ENCODE measurements at places on chromosomes 7 and 10.

DNA sequence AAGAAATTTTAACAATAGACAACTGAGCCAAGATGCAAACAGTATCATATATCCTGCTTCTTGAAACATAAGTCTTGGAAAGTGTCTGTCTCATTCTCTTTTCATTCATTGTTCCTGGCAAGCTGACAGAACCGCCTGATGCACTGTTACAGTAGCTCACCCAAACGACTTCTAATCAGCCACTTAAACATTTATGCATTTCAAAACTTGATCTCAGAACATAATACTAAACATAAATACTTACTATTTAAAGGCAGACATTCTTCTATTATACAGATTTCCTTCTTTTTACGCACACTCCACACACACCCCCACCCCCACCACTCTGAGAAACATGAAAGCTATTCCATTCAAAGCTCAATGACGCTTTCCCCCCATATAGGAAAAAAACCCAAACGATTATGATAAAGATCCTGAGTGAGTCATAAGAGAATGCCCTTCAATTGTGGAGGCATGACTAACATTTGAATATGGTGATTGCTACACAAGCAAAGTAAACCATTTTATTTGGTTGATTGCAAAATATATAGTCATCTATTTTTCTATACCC lies 30.5 kb downstream of the SHTN1 start:
- no peak for DNase-seq

DNA sequence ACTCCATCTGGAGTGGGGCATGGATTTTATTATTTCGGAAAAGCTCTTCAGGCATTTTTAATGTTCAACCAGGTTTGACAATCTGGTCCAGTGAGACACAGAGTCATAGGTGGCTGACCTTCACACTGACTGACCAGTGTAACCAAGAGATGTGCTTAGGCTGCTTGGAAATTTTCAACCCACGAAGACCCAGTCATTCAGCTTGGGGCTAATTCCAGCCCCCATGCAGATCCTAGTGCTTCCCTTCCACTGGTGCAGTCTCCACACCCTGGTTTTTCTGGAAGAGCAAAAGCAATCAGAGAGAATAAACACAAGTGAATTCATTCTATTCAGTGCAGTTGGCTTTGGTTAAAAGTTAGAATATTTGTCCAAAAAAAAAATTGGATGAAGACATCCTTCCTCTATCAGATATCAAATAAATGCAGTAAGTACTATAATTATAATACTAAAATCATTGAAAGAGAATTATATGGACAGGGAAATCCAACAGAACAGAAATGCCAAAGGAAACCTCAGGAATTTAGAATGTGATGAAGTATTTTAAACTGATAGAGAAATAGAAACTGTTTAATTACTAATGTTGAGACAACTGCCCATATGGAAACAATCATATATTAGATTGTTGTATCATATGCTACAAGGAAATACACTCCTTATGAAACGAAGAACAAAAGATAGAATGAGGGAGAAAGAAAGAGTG lies 178.0 kb downstream of the NPSR1 start:
- no peak for DNase-seq

DNA sequence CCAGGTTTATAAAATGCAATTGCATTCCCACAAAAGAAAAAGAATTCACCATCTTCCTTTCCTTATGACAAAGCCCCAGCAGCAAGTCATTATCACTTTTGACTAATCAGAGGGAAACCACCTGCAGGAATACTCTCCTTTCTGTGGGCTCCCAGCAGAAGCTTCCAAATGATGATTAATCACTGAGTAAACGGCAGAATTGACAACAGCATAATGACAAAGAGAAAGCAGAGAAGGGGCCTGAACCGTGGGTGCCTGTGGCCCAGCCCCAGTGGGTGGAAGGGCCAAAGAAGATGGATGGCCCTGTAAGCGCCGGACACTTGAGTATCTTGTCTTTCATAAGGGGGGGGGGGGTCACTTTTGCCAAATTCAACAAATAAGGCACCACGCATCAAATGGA lies 152.4 kb upstream of the NRBF2 start:
- DNase-seq = no peak

DNA sequence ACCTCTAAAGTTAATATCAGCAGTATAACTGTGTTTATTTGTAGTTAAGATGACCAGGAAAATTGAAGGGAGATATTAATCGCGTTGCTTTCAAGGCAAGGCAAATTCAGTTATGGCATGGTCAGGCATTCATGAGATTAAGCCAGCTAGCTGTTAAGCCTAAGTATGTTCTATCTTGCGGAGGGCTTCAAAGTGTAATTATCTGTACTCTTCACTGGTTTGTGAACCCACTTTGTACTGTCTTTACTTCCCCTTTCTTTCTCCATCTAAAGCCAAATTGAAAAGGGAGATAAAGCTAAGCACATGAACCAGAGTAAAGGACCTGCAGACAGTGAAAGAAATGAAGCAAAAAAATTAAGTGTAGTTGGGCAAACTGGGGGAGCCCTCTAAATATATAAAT lies 483.1 kb upstream of the NRP1 start:
- no peak for DNase-seq

GRCh38 chr10:110348336-110348735 lies 43.6 kb upstream of the SMNDC1 start:
- DNase-seq = no peak

DNA sequence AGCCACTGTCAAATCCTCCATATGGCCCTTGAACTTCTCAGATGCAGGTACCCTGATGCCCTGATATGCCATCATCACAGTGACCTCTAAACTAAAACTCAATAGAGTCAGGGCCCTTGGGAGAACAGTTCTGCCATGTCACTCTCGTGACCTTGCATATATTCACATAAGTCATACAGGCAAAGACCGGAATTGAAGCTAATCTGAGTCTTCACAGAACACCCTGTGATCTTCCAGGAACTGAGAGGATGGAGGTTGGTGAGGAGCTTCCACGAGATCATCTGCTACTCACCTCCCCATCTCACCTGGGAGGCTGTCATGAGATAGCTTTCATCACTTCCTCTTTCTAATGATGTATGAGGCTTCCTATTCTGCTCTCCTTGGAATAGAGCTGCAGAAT lies 228.7 kb upstream of the CCDC6 start:
- DNase-seq = no peak

DNA sequence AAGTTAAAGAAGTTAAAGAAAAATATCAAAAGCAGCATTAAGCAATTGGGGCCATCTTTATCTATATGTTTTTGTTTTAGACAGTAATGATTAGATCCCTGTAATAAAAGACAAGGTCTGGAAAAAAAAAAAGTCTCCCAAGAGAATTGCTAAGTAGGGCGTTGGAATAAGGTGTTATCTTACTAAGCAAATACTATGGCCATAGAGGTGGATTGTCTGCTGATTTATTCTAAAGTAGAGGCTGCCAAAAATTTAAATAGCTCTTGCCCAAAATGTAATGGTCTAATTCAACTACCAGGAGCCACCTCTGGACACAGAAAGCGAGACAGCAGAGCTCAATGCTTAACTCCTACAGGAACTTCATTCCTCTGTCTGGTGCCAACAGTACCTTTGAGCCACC lies 71.6 kb downstream of the HERPUD2 start:
- DNase-seq = no peak

- no peak for DNase-seq
Measured at GRCh38 chr10:80860719-80861118, 323.0 kb downstream of the SH2D4B start.

Data from CD4-positive, alpha-beta T cell (primary cell).